ENCODE measurements at places on chromosomes 12 and 14. TPM values are rescaled to one million over a fixed set of nuclear protein-coding genes. Genes with fewer than 3 reads are reported as not detected.

GALNT9 gene
- total RNA-seq: not detected

DNA sequence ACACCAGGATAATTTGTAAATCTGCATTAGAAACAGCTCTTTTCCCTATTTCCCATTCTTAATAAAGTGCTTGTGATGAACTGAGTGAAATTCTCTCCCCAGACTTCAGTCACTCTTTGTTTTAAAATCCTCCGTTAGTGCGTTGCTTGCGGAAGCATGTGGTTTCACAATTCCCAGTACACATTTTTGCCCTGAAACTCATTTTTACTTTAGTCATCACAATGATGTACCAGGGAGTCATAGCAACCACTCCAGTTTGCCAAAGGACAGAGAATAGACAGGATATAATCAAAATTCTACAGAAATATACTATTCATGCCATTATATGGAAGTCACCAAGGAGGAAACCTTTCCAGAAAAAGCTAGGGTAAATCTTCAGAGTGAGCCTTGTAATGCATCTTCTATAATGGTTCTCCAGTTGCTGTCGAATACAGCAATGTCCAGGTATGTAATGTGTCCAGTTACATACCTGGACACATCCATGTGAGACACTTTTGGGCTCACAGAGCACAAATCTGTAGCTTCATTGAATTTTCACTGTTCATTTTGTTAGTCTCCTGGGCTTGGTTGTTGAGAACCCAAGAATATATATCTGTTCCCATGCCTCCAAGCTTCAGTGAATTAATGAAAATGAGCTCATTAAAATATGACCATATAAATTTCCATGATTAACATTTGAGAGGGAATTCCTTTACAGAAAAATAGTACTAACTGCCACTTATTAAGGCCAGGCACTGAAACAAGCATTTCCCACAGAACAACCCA is 57.8 kb downstream of the GPR135 start:
- DNase-seq: no peak

- no peak for DNase-seq
These were observed 753.6 kb upstream of the STXBP6 start for GRCh38 chr14:25803386-25804018.

GRCh38 chr14:70597731-70598130 is 2.7 kb downstream of the MED6 start:
- no peak for DNase-seq

DNA sequence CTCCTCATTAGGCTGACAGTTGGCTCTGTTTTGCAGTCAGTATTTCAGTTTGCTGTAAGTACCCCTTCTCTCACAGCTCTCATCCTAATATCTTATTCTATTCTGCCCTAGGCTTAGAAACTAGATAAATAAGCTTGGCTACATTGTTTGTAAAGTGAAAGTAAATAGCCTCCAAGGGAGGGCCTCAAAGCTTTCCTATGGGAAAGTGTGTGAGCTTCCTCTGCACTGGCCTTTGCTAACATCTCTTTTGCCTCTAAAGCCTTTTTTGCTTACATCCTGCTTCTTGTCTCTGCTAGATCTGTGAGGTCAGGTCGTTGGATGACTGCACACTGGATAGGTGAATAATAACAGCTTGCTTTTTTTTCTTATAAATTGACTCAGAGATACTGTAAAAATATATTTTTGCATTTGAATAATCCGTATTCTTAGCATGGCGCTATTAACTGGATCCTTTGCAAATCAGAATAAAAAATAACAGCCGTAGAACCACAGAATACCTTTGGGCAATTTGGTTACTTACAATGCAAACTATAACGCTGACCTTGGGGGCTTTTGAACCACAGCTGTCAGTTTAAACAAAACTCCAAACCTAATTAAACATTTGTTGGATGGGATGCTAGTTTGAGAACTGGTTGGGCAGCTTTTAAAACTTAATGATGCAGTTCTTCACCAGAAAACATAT is 55.1 kb downstream of the TTC6 start:
- no peak for DNase-seq

All from heart right ventricle (tissue), 16 donors.